SK-MEL-5 (cell line): ENCODE measurements at places on chromosomes 7 and 10.

GRCh38 chr10:98486421-98486820 lies 39.7 kb upstream of the HPS1 start:
- DNase-seq, result no peak

- DNase-seq, result no peak
Observed at GRCh38 chr7:25117226-25118047, 7.6 kb downstream of the CYCS start.

GRCh38 chr7:50293509-50294179 lies 10.9 kb upstream of the IKZF1 start:
- DNase-seq, result no peak

DNA sequence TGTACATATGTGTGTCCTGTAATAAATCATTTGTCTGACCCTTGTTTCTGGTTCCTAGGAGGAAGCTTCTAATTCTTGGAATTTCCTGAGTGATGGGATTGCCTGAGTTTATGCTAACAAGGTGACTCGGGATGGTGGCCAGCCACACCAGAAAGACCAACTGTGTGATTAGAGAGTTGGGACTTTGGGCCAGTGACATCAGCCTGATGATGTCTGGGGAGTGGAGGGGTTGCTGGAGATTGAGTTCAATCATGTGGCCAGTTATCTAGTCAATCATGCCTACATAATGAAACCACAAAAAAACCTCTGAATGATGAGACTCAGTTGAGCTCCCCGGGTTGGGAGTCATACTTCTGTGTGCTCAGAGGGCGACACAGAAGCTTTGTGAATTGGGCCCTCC lies 23.5 kb upstream of the CARD11 start:
- no peak for DNase-seq

GRCh38 chr7:37342688-37343471 lies 105.8 kb downstream of the ELMO1 start:
- no peak for DNase-seq

DNA sequence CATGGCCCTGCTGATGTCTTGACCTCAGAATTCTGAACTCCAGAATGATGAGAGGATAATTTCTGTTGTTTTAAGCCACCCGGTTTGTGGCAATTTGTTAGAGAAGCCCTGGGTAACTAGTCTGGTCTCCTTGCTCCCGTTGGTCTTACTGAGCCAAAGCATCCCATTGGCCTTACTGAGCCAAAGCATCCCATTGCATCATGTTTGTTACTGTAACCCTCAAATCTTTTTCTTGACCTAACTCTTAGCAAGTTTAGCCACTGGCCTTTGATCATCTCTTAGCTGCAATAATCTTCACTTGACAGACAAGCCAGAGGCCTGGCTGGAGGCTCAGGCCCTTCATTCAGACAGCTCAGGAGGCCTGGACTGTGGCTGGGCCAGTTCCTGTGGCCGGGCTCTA lies 21.8 kb downstream of the TBXAS1 start:
- no peak for DNase-seq

DNA sequence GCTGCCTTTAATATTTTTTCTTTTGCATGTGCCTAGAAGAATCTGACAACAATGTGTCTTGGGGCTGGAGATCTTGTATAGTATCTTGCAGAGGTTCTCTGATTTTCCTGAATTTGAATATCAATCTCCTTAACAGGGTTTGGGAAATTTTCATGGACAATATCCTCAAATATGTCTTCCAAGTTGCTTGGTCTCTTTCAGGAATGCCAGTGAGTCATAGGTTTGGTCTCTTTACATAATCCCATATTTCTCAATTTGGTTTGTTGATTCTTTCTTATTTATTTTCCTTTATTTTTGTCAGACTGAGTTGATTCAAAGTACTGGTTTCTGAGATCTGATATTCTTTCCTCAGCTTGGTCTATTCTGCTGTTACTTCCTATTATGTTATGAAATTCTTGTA lies 208.7 kb upstream of the GLI3 start:
- DNase-seq, result no peak

- no peak for DNase-seq
Observed at GRCh38 chr10:80407812-80408241, 524 bp upstream of the PRXL2A start.

- DNase-seq, result no peak
Observed at GRCh38 chr10:132743925-132744490, 41.9 kb downstream of the NKX6-2 start.

DNA sequence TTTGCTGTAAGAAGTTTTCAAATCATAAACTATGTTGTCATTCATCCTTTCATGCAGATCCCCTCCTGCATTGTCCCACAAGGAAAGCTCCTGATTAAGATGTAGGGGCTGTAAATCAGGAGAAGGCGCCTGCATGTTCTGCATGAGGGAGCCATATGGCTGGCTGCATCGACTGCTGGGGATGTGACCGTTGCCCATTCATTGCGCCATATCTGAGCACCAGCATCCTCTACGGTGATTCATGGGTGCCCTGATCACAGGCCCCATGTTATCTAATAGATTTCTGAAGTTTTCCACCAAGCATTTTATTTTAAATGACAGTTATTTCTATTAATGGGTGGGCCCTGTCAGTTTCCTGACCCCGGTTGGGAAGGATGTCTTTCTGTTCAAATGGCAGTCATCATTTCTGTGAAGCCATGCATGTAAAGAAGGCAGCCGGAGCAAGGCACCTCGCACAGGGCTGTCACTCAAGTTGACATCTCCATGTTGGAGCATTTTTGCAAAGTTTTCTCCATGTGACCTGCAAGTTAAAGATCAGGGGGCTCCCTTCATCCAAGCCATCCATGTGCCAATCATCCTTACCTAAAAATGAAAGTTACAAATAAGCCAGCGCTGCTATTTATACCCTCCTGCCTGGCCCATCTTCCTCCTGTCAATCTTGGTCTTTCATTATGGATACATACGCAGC lies 128.8 kb downstream of the TEX36 start:
- DNase-seq, result no peak

GRCh38 chr7:38462819-38463218 lies 168.4 kb downstream of the AMPH start:
- no peak for DNase-seq

GRCh38 chr7:106775552-106775936 lies 89.5 kb upstream of the PIK3CG start:
- DNase-seq, result peak; percentile 58

DNA sequence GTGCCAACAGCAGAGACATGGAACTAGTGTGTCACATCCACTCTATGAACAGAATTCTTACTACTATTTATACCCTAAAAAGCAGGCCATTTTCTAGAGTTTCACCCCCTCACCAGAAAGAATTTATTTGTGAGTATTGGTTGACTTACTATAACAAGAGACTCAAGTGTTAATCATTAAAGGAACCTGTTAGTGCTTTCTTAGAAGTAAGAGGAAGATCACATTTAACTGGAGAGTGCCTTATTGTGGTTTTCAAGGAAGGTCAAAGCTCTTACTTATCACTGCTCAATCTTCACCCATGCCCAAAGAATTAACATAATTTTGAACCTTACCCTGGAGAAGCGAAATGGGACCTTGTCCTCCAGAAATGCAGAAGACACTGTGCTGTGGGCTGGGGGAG lies 169.3 kb upstream of the PRSS1 start:
- no peak for DNase-seq

GRCh38 chr7:156470399-156471320 lies 169.9 kb upstream of the RNF32 start:
- DNase-seq, result no peak

- DNase-seq, result peak; percentile 98
Observed at GRCh38 chr10:28892818-28893547, 215.7 kb downstream of the BAMBI start.

- no peak for DNase-seq
Observed at GRCh38 chr7:69553190-69553589, 45.1 kb upstream of the AUTS2 start.

GRCh38 chr7:17548014-17548653 lies 249.7 kb downstream of the AHR start:
- peak; percentile 57 for DNase-seq

DNA sequence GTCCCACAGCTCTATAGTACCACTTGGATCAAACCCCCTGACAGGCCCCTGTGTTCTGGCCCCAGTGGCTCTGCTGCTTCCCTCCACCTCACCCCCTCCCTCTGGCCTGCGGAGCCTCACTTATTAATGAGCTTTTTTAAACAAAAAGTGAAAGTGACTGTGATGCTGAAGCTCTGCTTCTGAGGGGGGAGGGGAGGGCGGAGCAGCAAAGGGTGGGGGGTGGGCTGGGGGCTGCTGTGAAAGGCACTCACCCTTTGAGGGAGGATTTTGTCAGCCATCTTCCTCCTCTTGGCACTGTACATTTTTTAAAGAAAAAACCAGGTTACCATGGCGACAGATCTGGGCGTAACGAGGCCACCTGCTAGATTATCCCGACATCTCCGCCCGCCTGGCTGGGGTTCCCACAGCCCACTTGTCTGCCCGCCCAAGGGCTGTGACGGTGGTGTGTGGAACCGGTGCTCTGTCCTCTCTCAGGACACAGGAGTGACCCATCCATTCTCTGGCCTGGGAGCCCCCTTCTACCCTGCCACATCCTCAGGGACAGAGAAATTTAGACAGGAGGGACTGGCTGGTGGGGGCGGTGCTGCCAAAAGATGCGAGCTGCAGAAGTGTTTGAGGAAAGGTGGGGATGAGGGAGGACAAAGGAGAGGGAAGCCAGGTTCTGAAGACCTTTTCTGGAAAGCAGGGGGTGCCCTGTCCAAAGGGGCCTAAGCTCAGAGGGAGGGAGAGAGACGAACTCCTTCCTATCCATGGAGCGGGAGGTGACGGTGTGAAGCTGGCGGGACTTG lies 4.9 kb downstream of the SMARCD3 start:
- no peak for DNase-seq

DNA sequence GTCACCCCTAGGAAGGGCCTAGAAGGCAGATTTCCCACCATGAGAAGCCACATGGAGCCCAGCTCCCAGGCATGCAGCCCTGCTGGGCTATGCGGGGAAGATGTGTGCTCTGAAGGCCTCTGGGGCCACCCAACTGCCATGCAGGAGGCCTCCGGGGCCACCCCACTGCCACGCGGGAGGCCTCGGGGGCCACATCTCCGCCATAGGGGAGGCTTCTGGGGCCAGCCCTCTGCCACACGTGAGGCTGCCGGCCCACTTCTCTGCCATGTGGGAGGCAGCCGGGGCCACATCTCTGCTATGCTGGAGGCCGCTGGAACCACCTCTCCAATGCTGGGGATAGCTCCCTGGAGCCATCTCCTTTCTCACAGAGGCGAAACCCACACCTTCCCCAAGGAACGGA lies 451.8 kb downstream of the DNAJB6 start:
- no peak for DNase-seq

GRCh38 chr7:98085674-98086073 lies 21.0 kb upstream of the LMTK2 start:
- no peak for DNase-seq

- DNase-seq, result no peak
Observed at GRCh38 chr7:116111475-116111874, 80.9 kb upstream of the TFEC start.

DNA sequence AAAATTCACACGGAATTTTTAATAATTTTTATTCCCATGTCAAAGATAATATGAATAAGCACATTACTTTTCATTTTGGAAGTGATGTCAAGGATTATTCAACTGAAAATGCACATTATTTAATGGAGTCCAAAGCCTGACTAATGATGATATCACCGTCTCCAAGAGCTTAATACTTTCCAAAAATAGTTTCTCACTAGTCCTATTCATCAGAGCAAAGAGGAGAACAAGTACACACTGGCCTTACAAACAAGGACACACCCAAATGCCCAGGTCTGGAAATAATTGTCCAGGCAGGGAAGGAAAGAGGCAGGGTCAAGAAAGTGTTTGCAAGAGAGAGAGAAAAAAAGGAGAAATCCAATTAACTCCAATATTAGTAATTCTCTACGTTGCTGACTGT lies 216.8 kb upstream of the CCDC6 start:
- no peak for DNase-seq

DNA sequence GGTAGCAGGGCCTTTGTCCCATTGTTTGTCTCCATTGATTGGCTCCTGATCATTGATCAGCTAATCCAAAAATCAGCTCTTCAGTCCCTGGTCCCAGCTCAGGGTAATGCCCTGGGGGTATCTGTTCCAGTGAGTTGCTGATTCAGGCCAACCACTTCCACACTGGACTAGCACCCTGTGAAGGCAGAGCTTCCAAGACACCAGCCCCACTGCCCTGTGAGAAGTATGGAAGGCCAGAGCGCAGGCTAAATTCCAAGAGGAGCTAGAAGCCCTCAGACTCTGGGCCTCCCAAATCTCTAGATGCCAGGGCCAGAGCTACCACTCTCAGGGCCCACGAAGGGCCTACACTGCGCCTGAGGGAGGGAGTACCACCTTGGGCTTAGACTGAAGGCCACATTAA lies 10.4 kb downstream of the TMEM72 start:
- no peak for DNase-seq

DNA sequence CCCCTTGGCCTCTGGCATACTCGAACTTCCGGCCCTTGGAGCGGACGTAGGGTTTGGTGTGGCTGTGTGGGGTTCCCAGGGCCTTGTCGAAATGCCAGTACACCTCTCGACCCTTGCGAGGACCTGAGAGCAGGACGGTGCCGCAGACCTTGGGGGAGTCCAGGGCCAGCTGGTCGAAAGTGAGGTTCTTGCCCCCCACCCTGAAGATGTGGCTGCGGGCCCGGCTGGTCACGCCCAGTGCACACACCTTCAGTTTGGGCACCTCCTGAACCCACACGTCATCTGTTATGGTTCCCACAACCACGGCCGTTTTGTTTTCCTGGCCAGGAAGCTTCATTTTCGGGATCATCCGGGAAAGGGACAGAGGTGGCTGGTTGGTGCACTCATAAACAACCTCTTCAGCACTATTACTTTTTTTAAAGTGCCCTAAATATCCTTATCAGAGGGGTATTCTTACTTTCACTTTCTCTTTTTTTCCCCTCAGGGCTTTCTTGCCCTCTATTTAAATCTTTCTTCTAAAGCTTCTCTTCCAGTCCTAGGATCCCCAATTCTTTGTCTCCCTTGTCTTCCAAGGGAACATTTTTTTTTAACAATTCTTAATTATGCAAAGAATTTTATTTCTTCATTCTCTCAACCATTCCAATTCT lies 44.9 kb upstream of the FAM3C start:
- DNase-seq, result no peak
